ENCODE measurements at places on chromosomes 11 and 22.
A peak's percentile ranks its signal among the peaks of the same experiment; 100 is the strongest.

DNA sequence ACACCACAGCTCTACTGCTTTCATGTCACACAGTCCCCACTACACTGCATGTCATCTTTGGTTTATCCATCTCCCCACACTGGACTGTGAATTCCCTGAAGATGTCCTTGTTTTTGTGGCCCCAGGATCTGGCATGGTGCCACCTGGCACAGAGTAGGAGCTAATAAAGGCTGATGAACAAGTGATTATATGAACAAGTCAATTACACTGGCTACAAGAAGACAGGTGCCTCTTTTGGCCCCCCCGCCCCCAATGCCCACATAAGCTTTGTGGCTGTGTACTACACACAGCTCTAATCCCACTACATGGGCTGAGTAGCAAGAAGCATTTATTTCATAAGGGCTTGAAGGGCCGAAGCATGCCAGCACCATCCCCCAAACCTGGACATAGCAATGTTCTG is 24.7 kb downstream of the PLEKHA7 start:
- no peak for DNase-seq

DNA sequence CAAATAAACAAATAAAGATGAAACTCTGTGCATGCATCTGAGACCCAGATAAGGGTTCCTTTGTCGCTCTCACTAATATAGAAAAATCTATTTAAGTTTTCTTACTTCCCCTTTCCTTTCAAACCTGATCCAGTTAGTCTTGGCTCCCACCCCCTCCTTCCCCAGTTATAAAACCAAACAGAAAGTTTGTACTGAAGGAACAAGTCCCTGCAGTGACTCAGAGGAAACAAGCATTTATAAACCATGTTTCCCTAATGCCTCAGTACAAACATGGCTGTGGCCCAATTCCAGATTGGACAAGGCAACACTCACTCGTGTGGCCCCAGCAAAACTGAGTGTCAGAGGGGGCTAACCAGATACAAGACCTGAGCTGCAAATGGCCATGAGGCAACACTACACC is 65.5 kb upstream of the ARHGAP20 start:
- DNase-seq = peak; percentile 35

GRCh38 chr22:46196278-46196677 is 46.0 kb downstream of the PPARA start:
- DNase-seq = no peak

- peak; percentile 63 for DNase-seq
Observed at GRCh38 chr11:109956124-109956793, 136.9 kb upstream of the ZC3H12C start.

GRCh38 chr11:64800303-64801157 is 2.5 kb downstream of the MAP4K2 start:
- DNase-seq = no peak

DNA sequence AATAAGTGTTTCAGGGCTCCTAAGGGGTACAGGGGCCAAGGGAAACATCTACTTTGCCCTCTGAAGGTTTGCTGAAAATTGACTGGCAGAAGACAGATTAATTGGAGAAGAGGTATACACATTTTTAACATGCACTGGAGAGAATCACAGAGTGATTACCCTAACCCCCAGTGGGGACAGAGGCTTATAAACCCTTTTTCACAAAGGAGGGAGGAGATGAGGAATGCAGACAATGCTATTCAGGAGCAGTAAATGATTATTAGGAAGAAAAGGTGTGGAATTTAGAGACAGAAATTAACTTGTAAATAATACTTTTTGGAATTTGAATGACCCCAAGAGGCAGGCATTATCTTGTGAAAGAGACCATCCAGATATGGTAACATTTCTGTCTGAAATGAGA is 582.4 kb upstream of the B3GAT1 start:
- no peak for DNase-seq

GRCh38 chr11:10308201-10308954 is 3.5 kb downstream of the ADM start:
- DNase-seq = no peak

DNA sequence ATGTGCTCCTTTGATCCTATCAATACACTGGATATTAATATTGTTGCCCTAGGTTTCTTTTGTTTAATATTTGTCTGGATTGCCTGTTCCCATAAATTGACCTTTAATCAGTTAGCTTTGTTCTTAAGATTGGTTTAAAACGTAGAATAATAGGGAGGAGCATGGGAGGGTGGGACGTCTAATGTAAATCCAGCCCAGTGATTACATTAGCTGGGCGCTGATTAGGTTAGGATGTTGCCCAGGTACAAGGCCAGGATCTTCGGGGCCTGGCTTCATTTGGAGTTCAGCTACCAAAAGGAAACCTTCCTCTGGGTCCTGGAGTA is at the start of gene SRSF8:
SRSF8 (plus strand) TSS at position 204 of the 323 bp plus-strand sequence. CDS start 308 bp downstream, outside the sequence.
- no peak for DNase-seq

DNA sequence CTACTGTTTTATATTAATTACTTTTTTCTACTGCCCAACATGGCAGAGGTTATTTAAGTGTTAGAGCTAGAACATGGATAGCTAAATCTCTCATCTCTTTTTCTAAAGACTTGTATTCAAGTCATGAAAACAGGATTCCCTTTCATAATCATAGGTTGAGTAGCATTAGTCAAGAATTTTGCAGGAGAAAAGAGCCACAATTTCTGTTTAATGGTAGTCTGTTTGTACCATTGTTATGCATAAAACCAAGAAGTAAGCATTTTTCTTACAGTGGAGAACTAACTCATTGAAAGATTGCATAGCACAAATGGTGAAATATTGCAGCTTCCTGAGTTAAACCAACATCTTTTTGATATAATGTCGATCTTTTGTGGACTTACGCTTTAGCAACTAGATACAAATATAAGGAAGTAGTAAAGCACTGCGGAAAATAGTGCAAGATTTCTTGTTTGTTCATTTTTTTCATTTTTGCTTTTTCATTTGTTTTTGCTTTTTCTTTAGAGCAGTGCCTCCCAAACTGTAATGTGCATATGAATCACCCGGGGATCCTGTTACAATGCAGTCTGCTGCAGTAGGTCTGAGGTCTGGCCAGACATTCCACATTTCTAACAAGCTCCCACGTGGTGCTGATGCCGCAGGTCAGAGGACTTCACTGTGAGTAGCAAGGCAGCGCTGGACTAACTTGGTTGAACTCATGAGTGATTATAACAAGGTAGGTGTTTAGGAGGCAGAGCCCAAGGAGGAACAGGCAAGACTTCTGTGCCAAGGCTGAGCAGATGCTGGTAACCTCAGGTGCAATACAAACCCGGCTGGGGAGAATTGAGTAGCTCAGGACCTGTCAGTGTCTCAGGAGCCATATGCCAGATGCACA is 4.6 kb downstream of the ETS1 start:
- DNase-seq = no peak

GRCh38 chr11:44623341-44623730 is 57.9 kb downstream of the CD82 start:
- DNase-seq = no peak

DNA sequence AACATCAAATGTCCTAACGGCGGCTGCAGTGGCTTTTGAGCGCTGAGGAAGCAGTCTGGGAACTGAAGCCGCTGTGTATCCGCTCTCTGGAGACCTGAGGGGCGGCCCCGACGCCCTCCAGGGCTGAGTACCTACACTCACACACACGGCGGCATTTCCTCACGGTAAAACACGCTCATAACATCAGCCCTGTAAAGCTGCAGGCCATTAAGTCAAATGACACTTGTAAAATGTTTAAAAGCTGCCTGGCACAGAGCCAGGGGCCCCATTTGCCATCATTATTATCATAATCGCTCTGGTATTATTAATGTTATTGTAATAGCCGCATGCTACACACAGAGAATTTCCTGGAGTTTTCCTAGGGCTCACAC is 5.1 kb downstream of the CARS1 start:
- peak; percentile 49 for DNase-seq

- DNase-seq = no peak
Observed at GRCh38 chr11:19218216-19218615, 16.4 kb upstream of the CSRP3 start.

- peak; percentile 69 for DNase-seq
Observed at GRCh38 chr11:123903932-123904331, 2.0 kb downstream of the OR8D4 start.

- no peak for DNase-seq
Observed at GRCh38 chr11:11843642-11844041, 1.9 kb downstream of the USP47 start.

- no peak for DNase-seq
Observed at GRCh38 chr22:34776817-34777216, 289.1 kb upstream of the ISX start.

DNA sequence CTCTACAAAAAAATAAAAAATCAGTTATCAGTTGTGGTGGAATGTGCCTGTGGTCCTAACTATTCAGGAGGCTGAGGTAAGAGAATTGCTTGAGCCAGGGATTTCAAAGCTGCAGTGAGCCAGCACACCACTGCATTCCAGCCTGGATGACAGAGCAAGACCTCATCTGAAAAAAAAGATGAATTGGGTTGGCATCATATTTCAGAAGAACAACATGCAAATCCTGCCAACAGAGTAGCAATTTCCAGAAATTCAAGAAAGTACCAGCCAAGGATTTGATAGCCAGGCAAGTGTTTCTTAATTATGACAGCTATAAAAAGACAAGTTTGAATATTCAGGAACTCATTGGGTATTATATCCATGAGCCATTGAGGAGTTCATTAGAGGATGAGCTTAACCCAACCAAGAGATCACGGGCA is 75.2 kb downstream of the USP47 start:
- DNase-seq = no peak

DNA sequence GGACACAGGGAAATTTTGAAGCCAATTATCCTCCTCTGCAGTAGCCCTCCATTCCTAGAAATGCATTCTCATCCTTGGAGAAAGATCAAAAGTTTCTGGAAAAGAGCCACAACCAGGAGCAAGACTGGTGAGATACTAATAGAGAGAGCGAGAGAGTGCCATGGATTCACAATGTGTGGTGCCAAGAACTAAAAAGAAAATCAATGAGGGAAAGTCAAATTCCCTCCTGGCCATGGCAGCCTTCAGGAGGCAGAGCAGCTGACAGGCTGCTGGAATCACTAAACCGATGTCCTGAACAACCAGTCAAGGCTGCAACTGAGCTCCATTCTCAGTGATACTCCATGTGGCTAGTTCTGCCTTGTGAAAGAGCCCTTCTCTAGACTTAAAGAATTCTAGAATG is 561.0 kb downstream of the SOX6 start:
- DNase-seq = no peak

GRCh38 chr22:30252411-30253204 is 6.0 kb upstream of the LIF start:
- DNase-seq = no peak

GRCh38 chr11:101574886-101575285 is 8.9 kb downstream of the TRPC6 start:
- no peak for DNase-seq

DNA sequence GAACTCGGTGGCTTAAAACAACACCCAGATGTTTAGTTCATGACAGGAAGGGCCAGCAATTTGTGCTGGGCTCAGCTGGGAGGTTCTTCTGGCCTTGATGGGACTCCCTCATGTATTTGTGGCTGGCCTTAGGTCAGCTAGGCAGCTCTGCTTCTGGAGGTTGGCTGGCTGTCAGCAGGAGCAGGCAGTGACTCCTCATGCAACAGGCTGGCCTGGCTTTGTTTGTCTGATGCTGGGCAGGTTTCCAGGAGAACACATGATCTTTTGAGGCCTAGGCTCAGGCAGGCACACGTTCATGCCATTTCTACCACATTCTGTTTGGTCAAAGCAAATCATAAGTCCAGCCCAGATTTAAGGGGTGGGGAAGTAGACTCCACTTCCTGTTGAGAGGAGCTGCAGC is 571.2 kb downstream of the TBC1D22A start:
- no peak for DNase-seq

- DNase-seq = no peak
Observed at GRCh38 chr11:26442131-26442530, 110.2 kb downstream of the ANO3 start.

GRCh38 chr11:78372114-78372768 is 45.4 kb downstream of the GAB2 start:
- DNase-seq = no peak

GRCh38 chr11:11344045-11344444 is 9.0 kb downstream of the CSNK2A3 start:
- DNase-seq = no peak

DNA sequence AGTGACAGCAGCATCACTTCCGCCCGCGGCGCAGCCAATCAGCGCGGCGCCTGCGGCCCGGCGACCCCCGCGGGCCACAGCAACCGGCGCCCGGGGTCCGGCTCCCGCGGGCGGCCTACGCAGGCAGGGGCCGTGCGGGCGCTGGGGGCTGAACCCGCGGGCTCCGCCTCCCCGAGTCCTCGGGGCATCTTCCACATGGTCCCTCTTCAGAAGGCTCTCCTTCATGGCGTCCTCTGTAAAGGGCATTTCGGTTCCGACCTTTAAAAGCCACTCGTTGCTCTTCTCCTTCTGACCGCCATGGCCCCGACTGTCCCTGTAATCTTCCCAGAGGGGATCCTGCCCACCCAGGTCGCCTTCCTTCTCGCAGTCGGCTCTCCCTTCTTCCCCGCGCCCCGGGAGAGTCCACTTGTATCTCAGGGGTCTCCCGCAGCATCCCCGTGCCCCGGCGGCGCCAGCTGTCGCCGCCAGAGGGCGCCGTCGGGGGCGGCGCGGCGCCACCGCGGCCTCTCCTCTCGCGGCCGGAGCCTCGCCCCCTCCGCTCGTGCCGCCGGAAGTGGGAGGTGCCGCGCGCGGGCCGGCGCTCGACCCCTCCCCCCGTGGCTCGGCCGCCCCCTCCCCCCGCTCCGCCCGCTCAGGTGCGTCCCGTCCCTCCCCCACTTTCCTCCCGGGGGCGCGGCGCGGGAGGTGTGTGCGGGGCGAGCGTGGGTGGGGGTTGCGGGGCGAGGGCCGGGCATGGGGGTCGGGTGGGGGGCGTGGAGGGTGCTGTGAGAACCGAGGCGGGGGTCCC is at the start of gene RNF214:
RNF214 (plus strand) TSS at position 580 of the 787 bp plus-strand sequence. CDS start 1,602 bp downstream, outside the sequence.
- peak; percentile 90 for DNase-seq

- DNase-seq = no peak
Observed at GRCh38 chr11:134668796-134669195, 256.8 kb upstream of the B3GAT1 start.

DNA sequence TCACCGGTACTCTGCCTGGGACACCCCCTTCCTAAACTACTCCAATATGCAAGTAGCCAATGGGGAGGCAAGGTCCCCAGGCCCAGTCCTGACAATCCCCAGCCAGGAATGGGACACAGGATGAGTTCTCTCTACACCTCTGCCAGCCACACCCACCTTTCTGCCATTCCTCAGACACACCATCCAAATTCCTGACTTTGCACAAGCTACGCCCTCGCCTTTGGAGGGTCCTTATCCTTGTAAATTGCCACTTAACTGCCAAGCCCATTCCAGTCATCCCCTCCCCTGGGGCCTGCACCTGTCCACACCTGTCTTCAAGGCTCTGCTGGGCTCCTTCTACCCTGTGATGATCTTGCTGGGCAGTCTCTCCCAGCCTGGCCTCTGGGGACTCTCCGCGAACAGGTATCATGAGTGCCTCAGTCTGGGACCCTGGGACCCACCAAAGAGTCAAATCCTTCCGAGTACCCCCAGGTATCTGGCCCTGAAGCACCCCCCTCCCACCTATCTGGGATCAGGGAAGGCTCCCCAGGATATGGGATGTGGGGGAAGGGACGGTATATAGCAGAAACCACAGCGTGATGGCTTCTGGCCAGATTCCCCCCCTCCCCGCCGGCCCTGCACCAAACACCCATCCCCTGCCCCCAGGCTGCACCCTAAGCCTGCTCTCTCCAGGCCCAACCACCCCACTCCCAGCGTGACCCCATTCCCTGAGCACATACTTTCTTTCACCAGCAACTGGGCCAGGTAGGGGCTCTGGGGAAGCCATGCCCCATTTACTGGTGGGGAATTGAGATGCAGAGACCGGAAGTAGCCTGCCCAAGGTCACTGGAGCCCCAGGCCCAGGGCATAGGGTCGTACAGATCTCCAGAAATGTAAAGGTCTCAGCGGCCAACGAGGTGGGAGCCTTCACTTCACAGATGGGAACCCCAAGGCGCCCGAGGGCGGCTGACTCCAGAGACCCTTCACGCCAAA is 806 bp downstream of the ARAP1 start:
- DNase-seq = no peak

Measured in GM12865 (cell line).